ENCODE measurements at places on chromosomes 13 and 19. TPM values are rescaled to one million over a fixed set of nuclear protein-coding genes. Genes with fewer than 3 reads are reported as not detected.

DNA sequence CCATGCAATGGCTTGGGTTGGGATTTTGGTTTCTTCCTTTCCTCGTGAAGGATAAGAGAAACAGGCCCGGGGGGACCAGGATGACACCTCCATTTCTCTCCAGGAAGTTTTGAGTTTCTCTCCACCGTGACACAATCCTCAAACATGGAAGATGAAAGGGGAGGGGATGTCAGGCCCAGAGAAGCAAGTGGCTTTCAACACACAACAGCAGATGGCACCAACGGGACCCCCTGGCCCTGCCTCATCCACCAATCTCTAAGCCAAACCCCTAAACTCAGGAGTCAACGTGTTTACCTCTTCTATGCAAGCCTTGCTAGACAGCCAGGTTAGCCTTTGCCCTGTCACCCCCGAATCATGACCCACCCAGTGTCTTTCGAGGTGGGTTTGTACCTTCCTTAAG lies 24.1 kb downstream of the SPC24 start:
- DNase-seq = no peak

DNA sequence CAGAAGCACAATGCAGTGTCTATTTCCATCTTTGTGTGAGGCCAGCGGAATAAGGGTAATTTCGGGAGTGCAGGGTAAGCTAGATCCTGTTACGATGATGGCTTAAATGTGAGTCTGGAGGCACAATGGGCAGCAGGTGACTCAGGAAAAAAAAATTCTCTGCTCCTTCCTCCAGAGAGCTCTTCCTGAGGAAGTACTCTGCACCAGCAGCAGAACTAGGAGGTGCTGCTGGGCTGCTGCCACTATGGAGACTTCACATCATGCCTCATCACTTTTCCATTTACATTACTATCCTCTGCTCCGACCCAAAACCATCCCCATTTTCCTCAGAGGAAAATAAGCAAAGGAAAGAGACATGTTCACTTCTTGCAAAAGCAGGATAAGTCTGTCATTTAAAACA lies 282.0 kb downstream of the DNAJC15 start:
- no peak for DNase-seq

DNA sequence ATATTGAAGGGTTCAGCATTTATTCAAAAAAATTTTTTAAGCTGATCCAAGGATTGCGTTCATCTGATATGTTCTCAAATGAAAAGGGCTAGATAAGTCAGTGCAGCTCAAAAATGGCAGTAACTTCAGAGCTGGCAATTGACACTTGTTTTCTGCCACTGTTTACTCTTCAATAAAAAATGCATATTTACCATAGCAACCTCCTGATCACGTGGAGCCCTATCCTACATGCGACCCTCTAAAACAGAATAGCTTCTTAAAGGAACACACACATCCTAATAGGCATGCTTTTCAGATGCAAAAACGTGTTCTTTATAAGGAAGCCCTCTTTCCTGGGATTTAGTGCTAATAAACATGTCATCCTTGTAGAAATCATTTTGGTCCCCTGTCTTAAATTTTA lies 150.2 kb downstream of the ZNF536 start:
- DNase-seq = no peak

DNA sequence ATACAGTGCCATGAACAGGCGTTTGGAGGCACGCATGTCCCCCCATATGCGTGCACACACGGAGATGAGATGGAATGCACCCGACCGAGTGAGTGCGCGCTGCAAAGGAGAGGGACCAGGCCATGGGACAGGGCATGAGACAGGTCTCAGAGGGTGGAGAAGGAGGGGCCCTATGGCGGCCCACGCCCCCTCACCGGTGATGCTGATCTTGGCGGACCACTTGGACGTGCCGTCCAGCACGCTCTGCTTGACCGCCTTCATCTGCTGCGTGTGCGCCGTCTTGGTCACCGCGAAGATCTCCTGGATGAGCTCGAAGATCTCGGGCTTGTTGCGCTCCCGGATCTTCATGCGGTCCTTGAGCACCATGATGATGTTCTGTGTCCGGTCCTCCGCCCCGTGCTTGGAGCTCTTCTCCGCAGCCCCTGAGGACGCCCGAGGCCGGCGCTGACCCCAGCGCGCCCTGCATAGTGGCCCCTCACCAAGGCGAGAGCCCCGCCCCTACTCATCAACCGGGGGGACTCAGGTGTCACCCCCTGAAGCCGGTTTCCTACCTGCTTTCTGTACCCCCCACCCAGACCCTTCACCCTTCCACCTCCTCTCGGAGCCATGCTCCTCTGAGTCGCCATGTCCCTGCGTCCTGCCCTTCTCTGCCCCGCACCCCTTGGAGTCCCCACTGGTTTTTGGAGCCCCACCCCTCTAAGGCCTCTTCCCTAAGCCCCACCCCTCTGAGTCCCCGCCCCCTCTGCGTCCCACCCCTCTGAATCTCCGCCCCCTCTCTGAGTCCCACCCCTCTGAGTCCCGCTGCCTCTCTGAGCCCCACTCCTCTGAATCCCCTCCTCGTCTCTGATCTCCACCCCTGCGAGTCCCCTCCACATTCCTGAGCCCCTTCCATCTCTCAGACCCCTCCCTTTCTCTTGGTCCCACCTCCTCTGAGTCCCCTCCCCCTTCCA lies 40.8 kb downstream of the UNC13A start:
- DNase-seq = no peak

- DNase-seq = peak; percentile 59
Measured at GRCh38 chr13:21074546-21074945, 13.2 kb upstream of the LATS2 start.

DNA sequence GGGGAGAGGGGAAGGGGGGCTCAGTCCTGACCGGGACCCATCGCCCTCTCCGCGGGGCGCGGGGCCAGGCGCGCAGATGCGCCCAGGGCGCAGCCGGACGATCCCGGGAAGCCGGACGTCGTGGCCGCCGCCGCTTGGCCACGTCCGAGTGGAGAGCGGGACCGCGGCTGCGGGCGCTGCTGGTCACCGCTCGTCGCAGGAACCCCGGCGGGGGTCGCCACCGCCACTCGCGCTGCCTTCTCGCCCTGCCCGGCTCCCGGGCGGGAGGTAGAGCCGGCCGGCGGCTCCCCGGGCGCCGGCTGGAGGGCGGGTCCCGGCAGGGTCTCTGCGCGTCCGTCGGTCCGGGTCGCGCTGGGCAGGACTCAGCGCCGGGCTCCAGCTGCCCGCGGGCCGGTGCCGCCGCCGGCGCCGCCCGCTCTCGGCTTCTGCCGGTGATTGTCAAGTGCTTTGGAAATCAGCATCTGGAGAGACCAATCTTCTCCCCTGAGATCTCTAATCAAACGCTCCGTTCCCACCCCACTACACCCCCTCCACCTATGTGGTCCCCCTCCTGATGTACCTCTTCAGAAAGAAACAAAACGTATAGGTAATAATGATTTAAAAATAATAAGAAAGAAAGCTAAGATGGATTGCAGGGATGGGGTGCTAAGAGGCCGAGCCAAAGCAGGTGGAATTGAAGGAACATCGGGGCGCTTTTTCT lies 464.4 kb downstream of the ITGBL1 start:
- DNase-seq = no peak

- DNase-seq = no peak
Measured at GRCh38 chr19:34317311-34317927, 47.6 kb upstream of the GPI start.

SHANK1 gene
- 0.72 TPM for total RNA-seq

RYR1 gene
- total RNA-seq = 1.4 TPM

SGCG gene
- total RNA-seq = 3.1 TPM
